ENCODE measurements at places on chromosomes 4 and X. TPM values are rescaled to one million over a fixed set of nuclear protein-coding genes. Genes with fewer than 3 reads are reported as not detected.
A peak's percentile ranks its signal among the peaks of the same experiment; 100 is the strongest.

DNA sequence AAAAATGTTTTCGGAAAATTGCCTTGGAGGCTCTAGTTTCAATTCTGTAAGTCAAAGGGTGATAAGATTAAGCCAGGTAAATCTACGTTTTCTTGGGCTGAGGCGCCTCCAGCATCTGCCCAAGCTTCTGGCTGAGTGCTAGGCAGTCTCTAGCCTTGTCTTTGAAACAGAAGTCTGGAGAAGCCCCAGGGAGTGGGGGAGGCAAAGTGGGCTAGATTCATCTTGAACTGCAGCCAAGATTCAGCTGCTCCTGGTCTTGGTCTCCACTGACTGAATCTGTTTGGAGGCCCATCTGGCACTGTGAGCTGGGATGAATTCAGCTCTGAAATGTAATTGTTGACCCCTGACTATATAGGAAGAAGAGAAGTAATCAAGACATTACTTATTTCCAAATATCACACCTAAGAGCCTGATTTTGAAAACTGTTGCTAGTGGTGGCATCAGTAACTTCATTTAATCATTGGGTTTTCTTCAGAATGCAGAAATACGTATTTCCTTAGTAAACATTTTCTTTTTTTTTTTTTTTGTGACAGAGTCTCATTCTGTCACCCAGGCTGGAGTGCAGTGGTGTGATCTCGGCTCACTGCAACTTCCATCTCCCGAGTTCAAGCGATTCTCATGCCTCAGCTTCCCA is 187.3 kb upstream of the LEF1 start:
- peaks cover 53% of the 10 kb centered on the region for H3K4me1 ChIP-seq
- H3K27me3 ChIP-seq = no peaks in the 10 kb centered on the region
- H3K27ac ChIP-seq = no peak overlapping the region
- no peak for DNase-seq
- H3K36me3 ChIP-seq = no peaks in the 10 kb centered on the region

- no peaks in the 10 kb centered on the region for H3K36me3 ChIP-seq
- H3K27ac ChIP-seq = no peak overlapping the region
- H3K4me1 ChIP-seq = no peaks in the 10 kb centered on the region
- no peak overlapping the region for H3K4me3 ChIP-seq
- no peak for DNase-seq
- peaks cover 28% of the 10 kb centered on the region for H3K27me3 ChIP-seq
Observed at GRCh38 chr4:10347815-10348214, 109.4 kb downstream of the ZNF518B start.

- no peak for DNase-seq
- no peaks in the 10 kb centered on the region for H3K4me1 ChIP-seq
- H3K27ac ChIP-seq = no peak overlapping the region
Observed at GRCh38 chr4:164345756-164346155, 408.2 kb upstream of the SMIM31 start.

DNA sequence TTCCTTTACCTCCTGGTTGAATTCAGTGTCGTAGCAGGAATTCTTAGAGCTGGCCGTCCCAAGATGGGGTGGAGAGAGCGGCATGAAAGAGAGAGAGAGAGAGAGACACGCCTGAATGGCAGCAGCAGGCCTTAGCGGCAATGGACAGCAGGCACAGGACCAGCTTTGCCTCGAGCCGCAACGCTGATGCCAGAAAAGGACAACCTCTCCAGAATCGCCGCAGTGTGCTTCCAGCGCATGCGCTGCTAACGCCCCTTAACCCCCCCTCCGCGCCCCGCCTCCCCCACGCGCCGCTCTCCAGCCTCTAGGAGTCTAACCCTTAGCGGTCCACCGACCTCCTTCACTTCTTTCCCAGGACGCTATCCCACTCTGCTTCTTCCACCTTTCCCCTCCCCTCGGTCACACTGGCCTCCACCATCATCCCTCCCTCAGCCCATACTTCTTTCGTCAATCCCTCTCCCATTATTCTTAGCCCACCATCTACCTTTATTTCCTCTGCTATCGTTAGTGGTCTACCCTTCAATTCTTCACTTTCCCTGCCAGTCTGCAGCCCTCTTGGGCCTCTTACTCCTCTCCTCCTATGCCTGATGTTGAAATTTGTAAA is 10.5 kb upstream of the ZCCHC13 start:
- H3K27ac ChIP-seq = peak overlapping the region; percentile 93
- H3K4me3 ChIP-seq = peak overlapping the region; percentile 75
- no peaks in the 10 kb centered on the region for H3K36me3 ChIP-seq
- H3K27me3 ChIP-seq = no peaks in the 10 kb centered on the region
- H3K4me1 ChIP-seq = peaks cover 16% of the 10 kb centered on the region

GRCh38 chr4:79442422-79442821 is 34.4 kb upstream of the GK2 start:
- H3K4me1 ChIP-seq = no peaks in the 10 kb centered on the region
- no peaks in the 10 kb centered on the region for H3K36me3 ChIP-seq
- no peak overlapping the region for H3K4me3 ChIP-seq
- no peak overlapping the region for H3K27ac ChIP-seq

- no peak for DNase-seq
- peaks cover 6% of the 10 kb centered on the region for H3K4me1 ChIP-seq
- H3K36me3 ChIP-seq = no peaks in the 10 kb centered on the region
- no peak overlapping the region for H3K27ac ChIP-seq
Observed at GRCh38 chrX:45295259-45295986, 94.7 kb upstream of the DIPK2B start.

DNA sequence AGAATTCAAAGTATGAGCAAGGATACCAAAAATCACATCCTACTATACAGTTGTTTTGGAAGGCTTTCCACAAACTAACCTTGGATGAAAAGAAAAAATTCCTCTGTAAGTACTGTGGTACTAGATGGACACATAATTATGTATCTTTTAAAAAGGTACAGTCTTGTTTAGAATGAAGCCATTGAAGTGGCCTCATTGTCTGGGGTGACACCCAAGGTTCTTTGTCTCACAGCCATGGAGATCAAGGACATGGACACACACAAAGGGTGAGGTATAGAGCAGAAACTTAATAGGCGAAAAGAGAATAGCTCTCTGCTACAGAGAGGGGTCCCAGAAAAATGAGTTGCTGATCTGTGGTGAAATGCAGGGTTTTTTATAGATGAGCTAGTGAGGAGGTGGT is 16.8 kb upstream of the HERC5 start:
- no peak overlapping the region for H3K27ac ChIP-seq
- peaks cover 61% of the 10 kb centered on the region for H3K36me3 ChIP-seq
- no peaks in the 10 kb centered on the region for H3K4me1 ChIP-seq
- H3K27me3 ChIP-seq = no peaks in the 10 kb centered on the region

GRCh38 chr4:168843635-168844034 is 166.4 kb downstream of the CBR4 start:
- H3K4me3 ChIP-seq = no peak overlapping the region
- H3K27me3 ChIP-seq = no peaks in the 10 kb centered on the region
- H3K27ac ChIP-seq = peak overlapping the region; percentile 86
- H3K36me3 ChIP-seq = peaks cover 6% of the 10 kb centered on the region

DNA sequence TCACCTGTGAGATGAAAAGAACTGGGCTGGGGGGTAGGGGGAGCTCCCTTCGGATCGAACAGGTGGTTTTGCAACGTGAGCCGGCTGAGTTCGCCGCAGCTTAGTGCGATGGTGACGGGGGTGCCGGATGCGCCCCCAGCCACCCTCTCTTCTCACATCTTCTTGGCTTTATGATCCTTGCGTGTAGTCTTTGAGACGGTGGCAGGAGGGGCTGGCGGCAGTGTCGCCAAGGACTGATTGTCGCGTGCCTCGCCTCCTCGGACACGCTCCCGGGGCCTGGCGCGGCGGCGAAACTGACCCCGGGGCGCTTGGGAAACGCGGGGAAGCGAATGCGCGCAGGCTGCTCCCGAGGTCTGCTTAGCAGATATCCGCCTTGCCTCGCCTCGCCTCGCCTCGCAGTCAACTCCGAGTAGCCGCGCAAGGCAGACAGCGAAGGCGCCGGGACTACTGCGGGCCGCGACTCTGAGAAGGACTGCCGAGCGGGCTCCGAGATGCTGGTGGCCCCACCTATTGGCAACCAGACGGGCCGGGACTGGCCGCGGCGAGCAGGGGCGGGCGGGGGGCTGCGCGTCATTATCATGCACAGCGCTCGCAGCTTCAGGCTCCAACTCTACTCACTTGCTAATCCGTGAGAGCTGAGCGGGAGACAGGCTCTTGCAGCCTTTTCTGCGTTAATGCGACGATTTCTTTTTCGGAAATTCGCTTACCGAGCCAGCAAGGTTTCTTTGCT is 1.5 kb downstream of the GRID2 start:
- peak overlapping the region; percentile 67 for H3K4me3 ChIP-seq
- H3K4me1 ChIP-seq = peaks cover 29% of the 10 kb centered on the region
- DNase-seq = peak; percentile 25
- peaks cover 60% of the 10 kb centered on the region for H3K27me3 ChIP-seq
- no peaks in the 10 kb centered on the region for H3K36me3 ChIP-seq

- H3K4me1 ChIP-seq = no peaks in the 10 kb centered on the region
- no peak overlapping the region for H3K27ac ChIP-seq
- no peaks in the 10 kb centered on the region for H3K36me3 ChIP-seq
- H3K4me3 ChIP-seq = no peak overlapping the region
- no peak for DNase-seq
Observed at GRCh38 chrX:82208975-82209374, 1007.1 kb downstream of the SH3BGRL start.

- no peaks in the 10 kb centered on the region for H3K27me3 ChIP-seq
- no peaks in the 10 kb centered on the region for H3K36me3 ChIP-seq
- H3K4me3 ChIP-seq = no peak overlapping the region
- no peak for DNase-seq
Observed at GRCh38 chr4:139819082-139819481, 153.5 kb downstream of the MGST2 start.

DNA sequence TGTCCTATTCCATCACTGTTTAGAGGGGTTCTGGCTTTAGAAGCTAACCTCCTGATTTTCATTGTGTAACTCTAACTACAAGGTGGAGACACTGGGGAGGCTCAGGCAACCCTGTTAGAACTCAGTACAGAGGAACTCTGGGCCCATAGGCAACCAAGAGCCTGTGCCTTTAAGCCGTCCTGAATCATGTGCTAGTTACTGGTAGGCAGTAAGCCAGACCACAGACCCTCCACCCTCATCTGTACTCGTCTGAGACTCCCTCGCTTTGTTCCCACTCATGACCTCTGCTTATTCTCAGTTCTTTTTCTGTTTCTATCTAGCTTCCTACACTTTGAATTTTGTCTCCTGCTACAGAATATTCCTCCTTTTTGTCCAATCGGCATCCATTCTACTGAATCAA is 31.4 kb downstream of the TBC1D1 start:
- no peak overlapping the region for H3K27ac ChIP-seq
- peaks cover 11% of the 10 kb centered on the region for H3K4me1 ChIP-seq
- DNase-seq = no peak
- no peaks in the 10 kb centered on the region for H3K27me3 ChIP-seq

DNA sequence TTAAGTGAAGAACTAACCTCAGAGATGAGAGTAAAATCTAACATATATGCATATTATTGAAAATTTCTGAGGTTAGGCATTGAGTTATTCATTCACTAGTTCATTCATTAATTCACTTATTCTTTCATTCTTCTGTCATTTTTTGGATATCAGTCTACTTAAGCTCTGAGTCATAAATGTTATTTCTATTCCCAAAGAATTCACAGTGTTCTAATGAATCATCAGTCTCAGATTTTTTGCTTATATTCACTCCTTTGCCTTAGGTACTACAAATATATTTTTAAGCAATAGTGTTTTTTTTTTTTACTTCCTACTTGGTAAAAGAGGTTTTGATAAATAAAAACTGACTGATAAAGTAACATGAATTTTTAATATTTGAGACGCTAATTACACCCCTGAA is 95.2 kb upstream of the DKK2 start:
- H3K27ac ChIP-seq = no peak overlapping the region
- H3K4me3 ChIP-seq = no peak overlapping the region
- no peaks in the 10 kb centered on the region for H3K36me3 ChIP-seq
- no peaks in the 10 kb centered on the region for H3K27me3 ChIP-seq
- H3K4me1 ChIP-seq = no peaks in the 10 kb centered on the region

- peak overlapping the region; percentile 80 for H3K4me3 ChIP-seq
- no peaks in the 10 kb centered on the region for H3K27me3 ChIP-seq
- peak; percentile 69 for DNase-seq
- peak overlapping the region; percentile 93 for H3K27ac ChIP-seq
- peaks cover 12% of the 10 kb centered on the region for H3K4me1 ChIP-seq
- H3K36me3 ChIP-seq = no peaks in the 10 kb centered on the region
Observed at GRCh38 chrX:120244735-120245498, 5.7 kb upstream of the ZBTB33 start.

Gene IRAK1
- total RNA-seq = 40.6 TPM

- no peaks in the 10 kb centered on the region for H3K4me1 ChIP-seq
- no peak for DNase-seq
- H3K27ac ChIP-seq = no peak overlapping the region
- no peaks in the 10 kb centered on the region for H3K27me3 ChIP-seq
- H3K4me3 ChIP-seq = no peak overlapping the region
- no peaks in the 10 kb centered on the region for H3K36me3 ChIP-seq
Observed at GRCh38 chr4:156638334-156638733, 333.3 kb downstream of the PDGFC start.
